IMR-90 (cell line): ENCODE measurements at places on chromosomes 7 and 10. TPM values are rescaled to one million over a fixed set of nuclear protein-coding genes. Genes with fewer than 3 reads are reported as not detected.

- no peak for DNase-seq
These were observed 30.0 kb downstream of the ADGRA1 start for GRCh38 chr10:133117688-133118071.

GRCh38 chr10:89035461-89035860, 44.9 kb downstream of the FAS start:
- DNase-seq, result no peak

GRCh38 chr7:46156853-46157252, 235.8 kb upstream of the IGFBP3 start:
- no peak for DNase-seq

DNA sequence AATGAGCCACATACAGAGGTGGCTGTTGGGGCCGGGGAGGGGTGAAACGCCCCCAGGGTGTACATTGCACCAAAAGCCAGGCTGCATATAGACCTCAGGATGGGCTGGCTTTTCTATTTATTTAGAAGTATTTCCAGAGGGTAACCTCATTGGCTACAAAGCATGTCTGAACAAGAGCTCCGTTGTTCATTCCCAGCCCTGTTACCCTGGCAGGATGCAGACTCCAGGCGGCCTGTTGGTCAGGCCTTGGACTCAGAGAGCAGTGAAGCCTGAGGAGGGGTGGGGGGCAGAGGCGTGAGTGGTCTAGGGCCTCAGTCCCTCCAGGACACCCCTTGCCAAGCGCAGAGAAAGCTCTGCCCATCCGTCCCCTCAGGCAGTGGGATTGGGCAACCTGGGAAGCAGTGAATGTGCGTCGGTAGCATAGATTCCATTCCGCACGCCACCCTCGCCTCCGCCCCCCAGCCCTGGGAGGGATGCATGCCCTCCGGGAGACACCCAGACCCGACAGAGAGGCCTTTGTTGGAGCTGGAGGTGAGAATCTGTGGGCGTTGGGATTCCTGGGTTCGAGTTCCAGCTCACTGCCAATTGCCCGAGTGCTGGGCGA, 41.9 kb downstream of the TCF7L2 start:
- no peak for DNase-seq

GRCh38 chr7:97513326-97513725, 218.6 kb upstream of the TAC1 start:
- DNase-seq, result no peak

- DNase-seq, result peak; percentile 98
These were observed 18.7 kb downstream of the LCOR start for GRCh38 chr10:96850825-96851224.

DNA sequence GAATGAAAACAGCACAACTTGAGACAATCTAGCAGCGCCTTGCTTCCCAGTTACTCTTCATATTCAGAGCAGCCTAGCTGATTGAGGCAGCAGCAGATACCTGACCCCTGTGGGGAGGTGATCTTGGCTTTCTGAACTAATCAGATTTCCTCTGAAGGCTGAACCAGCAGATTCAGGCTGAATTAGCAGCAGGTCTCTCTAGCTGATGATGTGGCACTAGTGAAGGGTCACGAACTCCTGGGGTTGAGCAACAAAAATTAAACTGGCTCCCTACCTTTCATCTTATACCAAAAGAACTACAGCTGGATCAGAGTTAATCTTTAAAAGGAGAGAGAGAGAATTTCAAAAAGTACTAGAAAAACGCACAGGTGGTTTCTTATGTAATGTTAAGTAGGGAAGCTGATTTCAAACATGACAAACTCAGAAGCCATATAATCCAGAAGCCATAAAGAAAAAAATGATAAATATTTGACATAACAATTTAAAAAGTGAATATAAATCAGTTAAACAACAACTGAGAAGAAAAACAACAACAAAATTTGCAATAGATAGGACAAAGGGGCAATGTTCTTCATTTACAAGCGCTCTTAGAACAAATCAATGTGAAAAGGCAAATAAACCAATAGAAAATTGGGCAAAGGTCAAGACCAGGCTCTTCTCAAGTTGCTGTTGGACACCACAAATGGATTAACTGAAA, 13.5 kb downstream of the SLC25A13 start:
- DNase-seq, result no peak

GRCh38 chr10:101091546-101092290, 29.9 kb downstream of the KAZALD1 start:
- no peak for DNase-seq

DNA sequence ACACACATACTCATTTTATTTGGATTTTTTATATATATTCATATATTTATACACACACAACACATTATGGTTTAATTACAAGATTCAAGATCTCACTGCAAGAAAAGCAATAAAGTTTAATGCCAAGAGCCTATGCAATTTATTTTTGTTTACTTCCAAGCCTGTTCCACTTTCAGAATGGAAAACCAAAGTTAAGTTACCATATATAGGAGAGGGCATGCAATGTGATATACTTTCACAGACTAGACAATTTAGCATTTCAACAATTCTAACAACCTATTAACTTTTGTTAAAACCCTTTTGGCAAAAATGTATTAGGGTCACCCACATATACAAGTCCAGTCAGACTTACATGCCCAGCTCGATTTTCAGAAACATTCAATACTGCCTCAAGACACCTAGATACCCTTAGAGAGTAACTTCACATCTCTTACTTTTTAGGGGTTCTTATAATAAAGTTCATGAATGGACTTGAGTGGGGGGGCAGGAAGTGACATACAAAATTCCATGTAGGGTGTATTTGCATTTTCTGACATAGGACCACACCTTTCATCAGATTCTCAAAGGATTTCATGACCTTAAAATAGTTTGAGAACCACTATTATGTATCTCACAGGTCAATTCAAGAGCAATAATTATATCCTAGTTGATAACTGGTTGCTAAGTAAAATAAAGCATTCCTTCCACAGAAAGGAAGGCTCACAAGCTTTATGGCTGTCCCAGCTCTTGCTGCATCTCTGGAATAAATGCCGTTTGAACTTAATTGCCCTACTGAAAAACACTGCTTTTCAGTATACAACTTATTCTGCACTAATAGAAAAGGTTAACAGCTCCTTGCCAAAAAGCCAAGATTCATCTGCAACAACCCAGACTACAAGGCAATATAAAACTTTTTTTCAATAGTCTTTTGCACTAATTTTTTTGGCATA, 2.5 kb downstream of the P4HA1 start:
- peak; percentile 19 for DNase-seq

GRCh38 chr7:129550693-129551360, 48.5 kb downstream of the SMKR1 start:
- DNase-seq, result no peak

GRCh38 chr10:108358912-108359311, 1194.4 kb upstream of the SORCS1 start:
- peak; percentile 82 for DNase-seq

DNA sequence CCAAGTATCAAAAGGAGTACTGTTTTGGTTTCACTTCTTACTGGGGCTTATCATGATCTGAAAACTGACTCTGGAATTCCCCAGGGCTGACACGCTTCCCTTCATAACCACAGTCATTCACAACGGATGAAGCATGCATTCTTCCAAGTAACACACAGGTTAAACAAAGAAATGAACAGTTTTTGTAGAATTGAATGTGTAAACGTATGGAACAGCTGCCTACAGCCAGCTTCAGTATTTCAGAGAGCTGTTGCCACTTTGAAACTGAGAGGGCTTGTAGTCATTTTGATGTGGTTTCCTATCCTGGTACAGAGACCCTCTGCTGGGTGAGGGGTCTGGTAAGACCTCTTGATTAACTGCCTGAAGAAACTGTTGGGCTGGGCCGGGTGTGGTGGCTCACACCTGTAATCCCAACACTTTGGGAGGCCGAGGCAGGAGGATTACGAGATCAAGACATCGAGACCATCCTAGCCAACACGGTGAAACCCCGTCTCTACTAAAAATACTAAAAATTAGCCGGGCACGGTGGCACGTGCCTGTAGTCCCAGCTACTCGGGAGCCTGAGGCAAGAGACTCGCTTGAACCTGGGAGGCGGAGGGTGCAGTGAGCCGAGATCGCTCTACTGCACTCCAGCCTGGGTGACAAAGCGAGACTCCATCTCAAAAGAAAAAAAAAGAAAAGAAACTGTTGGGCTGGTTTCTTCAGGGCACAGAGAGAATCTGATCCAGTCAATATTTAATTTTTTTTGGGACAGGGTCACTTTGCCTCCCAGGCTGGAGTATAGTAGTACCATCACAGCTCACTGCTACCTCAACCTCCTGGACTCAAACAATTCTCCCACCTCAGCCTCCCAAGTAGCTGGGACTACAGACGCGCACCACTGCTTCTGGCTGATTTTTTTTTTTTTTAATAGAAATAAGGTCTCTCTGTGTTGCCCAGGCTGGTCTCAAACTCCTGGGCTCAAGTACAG, 4.7 kb downstream of the NFE2L3 start:
- DNase-seq, result peak; percentile 97

DNA sequence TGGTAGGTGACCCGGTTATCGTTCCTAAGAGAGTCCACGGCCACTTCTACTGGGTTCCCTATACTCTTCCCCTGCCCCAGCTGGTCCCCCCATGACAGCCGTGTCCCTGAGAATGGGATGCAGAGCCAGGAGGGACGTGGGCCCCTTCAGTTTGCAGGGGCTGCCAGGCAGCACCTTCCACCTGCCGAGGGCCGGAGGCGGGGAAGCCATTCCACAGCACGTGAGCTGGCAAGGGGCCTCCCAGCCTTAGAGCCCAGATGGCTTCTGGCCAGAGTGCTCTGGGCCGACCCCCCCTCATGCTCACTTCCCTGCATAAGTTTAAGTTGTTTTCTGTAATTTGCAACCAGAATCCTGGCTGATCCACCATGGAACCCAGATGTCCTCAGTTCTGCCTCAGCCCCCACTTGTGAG, 39.0 kb downstream of the DIP2C start:
- peak; percentile 34 for DNase-seq

- peak; percentile 47 for DNase-seq
These were observed at the start of gene ZNF365 for GRCh38 chr10:62373995-62374861. TSS of gene ZNF365 (plus strand) at chr10:62374369. CDS start at chr10:62376194, 1,825 bp downstream.

DNA sequence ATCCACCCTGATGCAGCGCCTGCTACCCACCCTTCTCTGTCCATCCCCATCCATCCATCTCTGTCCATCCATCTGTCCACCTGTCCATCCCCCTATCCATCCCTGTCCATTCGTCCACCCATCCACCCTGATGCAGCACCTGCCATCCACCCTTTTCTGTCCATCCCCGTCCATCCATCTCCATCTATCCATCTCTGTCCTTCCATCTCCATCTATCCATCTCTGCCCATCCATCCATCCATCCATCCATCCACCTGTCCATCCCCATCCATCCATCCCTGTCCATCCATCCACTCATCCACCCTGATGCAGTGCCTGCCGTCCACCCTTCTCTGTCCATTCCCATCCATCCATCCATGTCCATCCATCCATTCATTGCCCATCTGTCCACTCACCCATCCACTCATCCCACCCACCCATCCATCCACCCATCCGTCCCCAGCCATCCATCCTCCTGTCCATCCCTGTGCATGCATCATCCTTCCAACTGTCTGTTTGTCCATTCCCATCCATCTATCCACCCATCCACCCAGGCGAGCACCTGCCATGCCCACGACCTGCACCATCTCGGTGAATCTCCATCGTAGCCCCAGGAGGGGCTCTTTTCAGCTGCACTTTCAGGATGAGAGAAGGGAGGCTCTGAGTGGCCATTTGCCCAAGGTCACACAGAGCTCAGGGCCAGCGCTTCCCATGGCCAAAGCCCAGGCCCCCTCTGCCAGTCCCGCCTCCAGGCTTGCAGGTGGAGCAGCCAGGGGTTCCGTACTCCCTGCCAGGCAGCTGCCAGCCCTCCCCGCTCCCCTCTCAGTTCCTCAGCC, 137.4 kb downstream of the LHPP start:
- no peak for DNase-seq

DNA sequence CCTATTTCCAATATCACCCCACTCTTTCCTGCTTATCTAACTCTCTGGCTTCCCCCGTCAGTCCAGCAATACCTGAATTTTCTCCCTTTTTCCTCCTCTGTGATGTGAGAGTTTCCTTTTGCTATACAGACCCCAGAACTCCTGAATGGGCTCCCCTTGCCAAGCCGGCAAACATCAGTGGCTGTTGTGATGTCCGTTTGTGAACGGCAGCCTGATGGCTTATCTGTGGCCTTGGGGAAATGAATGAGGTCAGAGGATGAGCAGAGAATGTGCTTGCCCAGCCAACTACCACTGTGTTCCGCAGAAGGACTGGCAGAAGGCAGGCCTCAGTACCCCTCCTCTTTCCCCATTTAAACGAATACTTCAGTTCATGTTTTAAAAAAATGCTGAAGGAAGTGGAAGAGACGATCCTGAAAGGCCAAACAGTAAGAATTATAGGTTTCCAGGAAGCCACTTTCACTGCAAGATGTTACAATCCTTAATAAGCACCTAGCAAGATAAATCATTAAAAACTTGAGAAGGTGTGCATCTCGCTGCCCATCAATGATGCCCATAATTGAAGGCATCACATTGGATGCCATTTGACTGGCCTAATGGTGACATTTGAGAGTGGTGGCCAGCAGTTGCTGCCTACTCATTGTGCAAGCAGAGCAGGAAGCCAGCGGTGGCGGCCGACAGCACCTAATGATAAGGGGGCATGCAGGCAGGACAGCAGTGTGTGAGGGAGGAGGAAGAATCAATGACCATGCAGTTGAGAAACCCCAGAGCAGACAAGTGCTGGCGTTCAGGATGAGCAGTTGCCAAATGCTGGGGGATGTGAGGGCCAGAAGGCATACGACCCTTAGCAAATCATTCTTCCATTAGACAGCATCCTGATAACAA, 31.5 kb downstream of the SLC18A2 start:
- DNase-seq, result no peak

DNA sequence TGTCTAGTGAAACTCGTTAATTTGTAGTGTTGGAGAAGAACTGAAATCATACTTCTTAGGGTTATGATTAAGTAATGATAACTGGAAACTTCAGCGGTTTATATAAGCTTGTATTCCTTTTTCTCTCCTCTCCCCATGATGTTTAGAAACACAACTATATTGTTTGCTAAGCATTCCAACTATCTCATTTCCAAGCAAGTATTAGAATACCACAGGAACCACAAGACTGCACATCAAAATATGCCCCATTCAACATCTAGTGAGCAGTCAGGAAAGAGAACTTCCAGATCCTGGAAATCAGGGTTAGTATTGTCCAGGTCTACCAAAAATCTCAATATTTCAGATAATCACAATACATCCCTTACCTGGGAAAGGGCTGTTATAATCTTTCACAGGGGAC, 187.6 kb downstream of the CFTR start:
- peak; percentile 43 for DNase-seq

- no peak for DNase-seq
These were observed 22.7 kb upstream of the ZCCHC24 start for GRCh38 chr10:79468015-79468560.

- no peak for DNase-seq
These were observed 15.6 kb downstream of the ARHGAP21 start for GRCh38 chr10:24708081-24708480.

SPAM1 gene
- not detected in 2 replicates for total RNA-seq

PNLIPRP2 gene
- not detected in 2 replicates for total RNA-seq

FEZF1 gene
- total RNA-seq, result not detected in 2 replicates

CYP17A1 gene
- total RNA-seq, result not detected in 2 replicates

AGAP5 gene
- 1.4 and 1.8 TPM in 2 replicates for total RNA-seq

RET gene
- total RNA-seq, result 0.18 and 0.28 TPM in 2 replicates

FAM200A gene
- 5.9 and 10.3 TPM in 2 replicates for total RNA-seq

NUTM2D gene
- 0.54 and 0.56 TPM in 2 replicates for total RNA-seq
